Dorsolateral prefrontal cortex (tissue), 122 donors: ENCODE measurements at places on chromosomes 3 and 15. TPM values are rescaled to one million over a fixed set of nuclear protein-coding genes. Genes with fewer than 3 reads are reported as not detected.

The BTLA gene
- total RNA-seq: 0.70 TPM

The THRB gene
- 145 TPM for total RNA-seq

The PAK6 gene
- 46.0 TPM for total RNA-seq

The PRR20G gene
- not detected for total RNA-seq

The CSNK1G1 gene
- total RNA-seq: 29.2 TPM

The COL6A5 gene
- not detected for total RNA-seq

The SLC6A1 gene
- total RNA-seq: 210 TPM

The CFAP91 gene
- 8.8 TPM for total RNA-seq

The EID1 gene
- total RNA-seq: 185 TPM

The WDR93 gene
- not detected for total RNA-seq

The GOLGA8R gene
- 3.4 TPM for total RNA-seq

The DPPA2 gene
- total RNA-seq: not detected

The IL20RB gene
- total RNA-seq: not detected

The CLRN1 gene
- total RNA-seq: not detected

The RCCD1 gene
- total RNA-seq: 18.4 TPM

The PSMD2 gene
- 169 TPM for total RNA-seq

The CRABP1 gene
- 8.3 TPM for total RNA-seq

The KBTBD13 gene
- total RNA-seq: not detected

The DBR1 gene
- total RNA-seq: 9.0 TPM

The SYNPR gene
- 37.7 TPM for total RNA-seq

The RTP3 gene
- not detected for total RNA-seq

The C3orf85 gene
- not detected for total RNA-seq

The RNF7 gene
- 43.7 TPM for total RNA-seq

The LYZL4 gene
- total RNA-seq: 0.81 TPM

The PLA2G4E gene
- total RNA-seq: not detected

The PPP2R3A gene
- 14.5 TPM for total RNA-seq

The CACNA2D3 gene
- 61.9 TPM for total RNA-seq

The IQCF5 gene
- total RNA-seq: not detected

The ESYT3 gene
- total RNA-seq: 18.3 TPM

The CAMK2N2 gene
- 35.9 TPM for total RNA-seq

The GNAT1 gene
- not detected for total RNA-seq

The CPLX3 gene
- total RNA-seq: 1.6 TPM

The TUSC7 gene
- not detected for total RNA-seq

The ZNF619 gene
- 7.8 TPM for total RNA-seq

The GCNT3 gene
- total RNA-seq: not detected

The FAM162A gene
- total RNA-seq: 58.6 TPM

The KLHL40 gene
- total RNA-seq: not detected

The CHRD gene
- 75.6 TPM for total RNA-seq

The CADPS gene
- 308 TPM for total RNA-seq
